ENCODE measurements at places on chromosomes 7 and 10. TPM values are rescaled to one million over a fixed set of nuclear protein-coding genes. Genes with fewer than 3 reads are reported as not detected.

GRCh38 chr10:45589009-45589408 lies 83.6 kb downstream of the ZFAND4 start:
- no peaks in the 10 kb centered on the region for H3K4me1 ChIP-seq
- H3K4me3 ChIP-seq = no peak overlapping the region
- no peak for DNase-seq
- no peaks in the 10 kb centered on the region for H3K36me3 ChIP-seq

The HTRA1 gene
- 153 TPM for total RNA-seq

The FXYD4 gene
- total RNA-seq = not detected

- peaks cover 5% of the 10 kb centered on the region for H3K4me1 ChIP-seq
- no peaks in the 10 kb centered on the region for H3K27me3 ChIP-seq
- H3K4me3 ChIP-seq = no peak overlapping the region
- DNase-seq = no peak
Observed at GRCh38 chr10:14659626-14660196, 115.0 kb downstream of the FAM107B start.

GRCh38 chr7:5234852-5235831 lies 45.1 kb downstream of the WIPI2 start:
- no peaks in the 10 kb centered on the region for H3K36me3 ChIP-seq
- no peaks in the 10 kb centered on the region for H3K4me1 ChIP-seq
- H3K4me3 ChIP-seq = no peak overlapping the region
- H3K27ac ChIP-seq = no peak overlapping the region
- H3K27me3 ChIP-seq = no peaks in the 10 kb centered on the region

GRCh38 chr7:94146408-94146807 lies 142.3 kb upstream of the BET1 start:
- no peak overlapping the region for H3K4me3 ChIP-seq
- H3K36me3 ChIP-seq = no peaks in the 10 kb centered on the region
- no peaks in the 10 kb centered on the region for H3K27me3 ChIP-seq
- no peak for DNase-seq
- H3K27ac ChIP-seq = no peak overlapping the region

DNA sequence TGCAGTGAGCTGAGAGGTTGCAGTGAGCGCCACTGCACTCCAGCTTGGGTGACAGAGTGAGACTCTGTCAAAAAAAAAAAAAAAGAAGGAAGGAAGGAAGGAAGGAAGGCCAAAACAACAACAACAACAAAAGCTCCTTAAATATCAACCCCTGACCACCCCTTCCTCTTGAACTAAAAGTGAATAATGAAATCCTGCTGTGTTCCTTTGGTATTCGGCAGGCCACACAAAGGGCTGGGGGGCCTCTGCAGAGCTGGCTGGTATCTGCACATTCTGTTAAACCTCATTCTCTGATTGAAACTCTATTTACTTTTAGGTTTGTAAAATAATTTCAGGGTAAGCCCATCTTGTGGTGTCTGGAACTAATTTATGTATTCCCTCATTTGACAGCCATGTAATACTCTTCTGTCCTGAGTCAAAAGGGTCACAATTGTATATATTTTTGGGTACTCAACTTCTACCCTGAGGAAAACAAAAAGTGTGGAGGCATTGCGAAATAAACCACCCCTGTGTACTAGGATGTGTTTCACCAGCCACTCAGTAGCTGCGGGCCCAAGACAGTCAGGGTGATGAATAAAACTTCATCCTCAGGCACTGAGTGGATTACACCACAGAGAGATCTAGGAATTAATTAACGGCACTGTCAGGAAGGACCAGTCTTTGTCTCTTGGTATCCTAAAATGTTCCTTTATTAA lies 446.4 kb upstream of the PFKP start:
- no peak overlapping the region for H3K27ac ChIP-seq
- no peak overlapping the region for H3K4me3 ChIP-seq

- H3K27me3 ChIP-seq = no peaks in the 10 kb centered on the region
- DNase-seq = peak; percentile 29
- peak overlapping the region; percentile 52 for H3K4me3 ChIP-seq
- H3K27ac ChIP-seq = peak overlapping the region; percentile 84
Observed at GRCh38 chr7:92835261-92835850, 1.0 kb downstream of the CDK6 start.

GRCh38 chr7:119720541-119720940 lies 552.4 kb upstream of the KCND2 start:
- no peaks in the 10 kb centered on the region for H3K27me3 ChIP-seq
- no peaks in the 10 kb centered on the region for H3K36me3 ChIP-seq
- DNase-seq = no peak
- no peak overlapping the region for H3K4me3 ChIP-seq
- H3K4me1 ChIP-seq = no peaks in the 10 kb centered on the region
- no peak overlapping the region for H3K27ac ChIP-seq

DNA sequence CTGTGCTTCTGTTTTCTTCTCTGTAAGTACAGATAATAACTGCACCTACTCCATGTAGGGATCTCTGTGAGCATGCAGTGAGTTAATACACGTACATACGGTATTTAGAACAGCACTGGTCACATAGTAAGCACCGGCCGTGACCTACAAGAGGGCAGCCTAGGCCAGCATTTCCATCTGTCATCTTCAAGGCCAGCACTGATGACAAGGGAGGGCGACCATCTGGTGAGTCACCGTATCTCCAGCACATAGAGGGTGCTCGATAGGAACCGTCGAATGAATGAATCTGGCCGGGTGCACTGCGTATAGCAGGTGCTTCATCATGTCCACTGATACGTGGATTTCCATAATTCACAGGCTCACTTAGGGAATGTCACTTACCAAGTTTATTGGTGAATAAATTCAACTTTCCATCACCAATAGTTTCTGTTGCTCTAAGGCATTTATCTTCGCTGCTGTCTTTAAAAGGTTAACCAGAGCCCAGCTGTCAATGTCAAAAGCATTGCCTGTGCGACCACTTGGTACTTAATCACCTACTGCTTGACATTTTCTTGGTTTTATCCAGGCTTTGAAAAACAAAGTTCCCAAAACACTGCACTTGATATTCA lies 8.3 kb downstream of the NOD1 start:
- no peak for DNase-seq
- peaks cover 13% of the 10 kb centered on the region for H3K4me1 ChIP-seq
- H3K27me3 ChIP-seq = no peaks in the 10 kb centered on the region
- peak overlapping the region; percentile 85 for H3K27ac ChIP-seq
- H3K4me3 ChIP-seq = peak overlapping the region; percentile 12

GRCh38 chr10:101238732-101239105 lies 9.5 kb upstream of the LBX1 start:
- no peak for DNase-seq
- H3K27ac ChIP-seq = no peak overlapping the region
- H3K4me1 ChIP-seq = peaks cover 6% of the 10 kb centered on the region
- H3K27me3 ChIP-seq = peaks cover 28% of the 10 kb centered on the region
- no peaks in the 10 kb centered on the region for H3K36me3 ChIP-seq

- DNase-seq = no peak
- peaks cover 8% of the 10 kb centered on the region for H3K4me1 ChIP-seq
- no peak overlapping the region for H3K4me3 ChIP-seq
- no peak overlapping the region for H3K27ac ChIP-seq
- no peaks in the 10 kb centered on the region for H3K36me3 ChIP-seq
- H3K27me3 ChIP-seq = no peaks in the 10 kb centered on the region
Observed at GRCh38 chr10:1734288-1734687, 3.0 kb downstream of the ADARB2 start.

The NXPH1 gene
- 0.28 TPM for total RNA-seq

DNA sequence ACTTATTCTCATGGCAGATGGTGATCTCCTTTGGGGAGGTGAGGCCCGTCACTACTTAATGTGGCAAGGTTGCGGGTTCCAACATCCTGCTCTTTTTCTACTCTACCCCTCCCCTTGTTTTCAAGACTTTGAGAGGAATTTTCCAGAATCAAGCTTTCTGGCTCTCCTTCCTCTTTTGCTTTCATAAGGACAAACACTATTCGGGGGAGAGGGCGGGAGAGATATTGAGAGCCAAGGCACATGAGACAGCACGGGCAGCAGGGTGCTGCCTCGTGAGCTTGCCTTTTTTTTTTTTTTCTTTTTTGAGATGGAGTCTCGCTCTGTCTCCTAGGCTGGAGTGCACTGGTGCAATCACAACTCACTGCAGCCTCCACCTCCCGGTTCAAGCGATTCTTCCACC lies 6.9 kb upstream of the PFKFB3 start:
- DNase-seq = peak; percentile 51
- peak overlapping the region; percentile 81 for H3K27ac ChIP-seq
- H3K27me3 ChIP-seq = no peaks in the 10 kb centered on the region

The XRCC2 gene
- total RNA-seq = 8.7 TPM

GRCh38 chr7:81527651-81528050 lies 242.2 kb downstream of the HGF start:
- DNase-seq = no peak
- no peaks in the 10 kb centered on the region for H3K36me3 ChIP-seq
- no peaks in the 10 kb centered on the region for H3K27me3 ChIP-seq
- H3K4me3 ChIP-seq = no peak overlapping the region

The RAB19 gene
- total RNA-seq = not detected

- H3K27ac ChIP-seq = peak overlapping the region; percentile 9
- no peaks in the 10 kb centered on the region for H3K36me3 ChIP-seq
- peaks cover 14% of the 10 kb centered on the region for H3K4me1 ChIP-seq
- no peak for DNase-seq
Observed at GRCh38 chr7:17558135-17558534, 259.7 kb downstream of the AHR start.

DNA sequence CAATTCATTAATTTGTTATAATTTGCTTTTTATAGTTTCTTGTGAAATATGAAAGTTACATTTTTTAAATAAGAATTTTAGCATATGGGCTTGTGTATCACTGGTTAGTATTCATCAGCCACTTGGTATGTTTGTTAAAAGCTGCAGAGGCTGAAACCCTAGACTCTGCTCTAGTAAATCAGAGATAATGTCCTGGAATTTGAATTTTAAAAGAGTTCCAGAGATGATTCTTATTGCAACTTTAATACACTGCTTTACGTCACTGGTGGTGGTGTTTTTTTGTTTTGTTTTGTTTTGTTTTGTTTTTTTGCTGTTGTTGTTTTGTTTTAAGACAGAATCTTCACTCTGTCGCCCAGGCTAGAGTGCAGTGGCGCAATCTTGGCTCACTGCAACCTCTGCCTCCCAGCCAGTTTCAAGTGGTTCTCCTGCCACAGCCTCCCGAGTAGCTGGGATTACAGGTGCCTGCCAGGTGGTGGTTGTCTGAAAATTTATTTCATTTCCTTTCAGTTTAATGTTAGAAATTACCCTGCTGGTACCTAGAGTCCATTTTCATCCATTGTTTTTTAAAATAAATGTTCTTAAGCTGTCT lies 43.8 kb downstream of the PTPN12 start:
- no peaks in the 10 kb centered on the region for H3K27me3 ChIP-seq
- no peak overlapping the region for H3K4me3 ChIP-seq
- H3K27ac ChIP-seq = no peak overlapping the region
- DNase-seq = no peak
- H3K36me3 ChIP-seq = no peaks in the 10 kb centered on the region

GRCh38 chr10:128542659-128543058 lies 416.4 kb upstream of the MKI67 start:
- H3K27me3 ChIP-seq = peaks cover 4% of the 10 kb centered on the region
- no peaks in the 10 kb centered on the region for H3K36me3 ChIP-seq
- H3K4me1 ChIP-seq = no peaks in the 10 kb centered on the region

GRCh38 chr7:27922907-27923641 lies 183.1 kb downstream of the TAX1BP1 start:
- DNase-seq = no peak
- no peak overlapping the region for H3K27ac ChIP-seq
- H3K4me3 ChIP-seq = no peak overlapping the region
- H3K36me3 ChIP-seq = no peaks in the 10 kb centered on the region
- no peaks in the 10 kb centered on the region for H3K27me3 ChIP-seq

The HOXA7 gene
- total RNA-seq = 9.1 TPM

The FAM221A gene
- total RNA-seq = 4.7 TPM

DNA sequence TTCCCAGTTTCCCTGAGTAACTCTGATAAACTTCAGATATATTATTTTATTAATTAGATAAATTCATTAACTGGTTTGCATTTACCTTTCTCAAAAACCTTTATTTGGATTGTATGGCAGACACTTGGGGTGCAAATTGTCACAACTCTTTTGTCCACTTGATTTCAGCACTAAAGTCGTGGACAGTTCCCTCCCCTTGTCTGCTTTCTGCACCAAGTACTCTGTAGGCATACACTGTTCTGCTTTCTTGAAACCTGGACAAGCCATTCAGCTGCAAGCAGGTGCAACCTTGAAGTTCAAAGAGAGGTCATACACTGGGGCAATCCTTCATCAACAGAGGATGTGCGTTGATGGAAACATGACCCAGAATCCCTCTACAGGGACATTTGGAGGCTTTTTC lies 162.9 kb downstream of the ARL5B start:
- no peaks in the 10 kb centered on the region for H3K4me1 ChIP-seq
- no peak for DNase-seq
- no peaks in the 10 kb centered on the region for H3K27me3 ChIP-seq
- no peaks in the 10 kb centered on the region for H3K36me3 ChIP-seq

DNA sequence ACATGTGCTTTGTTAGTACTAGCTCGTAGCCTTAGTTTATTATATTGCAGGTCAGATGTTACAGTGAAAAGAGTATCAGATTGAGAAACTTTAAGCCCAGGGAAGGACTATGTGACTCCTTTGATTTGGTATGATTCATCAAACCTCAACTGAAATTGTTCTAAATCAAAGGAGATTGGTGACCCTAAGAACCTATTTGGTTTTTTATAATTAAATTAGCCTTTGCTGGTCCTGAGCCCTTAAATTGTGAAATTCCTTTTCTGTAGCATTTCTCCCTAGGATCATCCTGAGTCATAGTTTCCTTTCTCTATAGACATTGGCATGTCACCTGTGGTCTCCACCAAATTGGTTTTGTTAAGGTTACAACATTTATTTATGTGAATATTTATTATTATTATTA lies 89.7 kb downstream of the POLR1F start:
- no peak for DNase-seq
- no peaks in the 10 kb centered on the region for H3K4me1 ChIP-seq
- H3K36me3 ChIP-seq = no peaks in the 10 kb centered on the region
- H3K27ac ChIP-seq = no peak overlapping the region
- H3K4me3 ChIP-seq = no peak overlapping the region

DNA sequence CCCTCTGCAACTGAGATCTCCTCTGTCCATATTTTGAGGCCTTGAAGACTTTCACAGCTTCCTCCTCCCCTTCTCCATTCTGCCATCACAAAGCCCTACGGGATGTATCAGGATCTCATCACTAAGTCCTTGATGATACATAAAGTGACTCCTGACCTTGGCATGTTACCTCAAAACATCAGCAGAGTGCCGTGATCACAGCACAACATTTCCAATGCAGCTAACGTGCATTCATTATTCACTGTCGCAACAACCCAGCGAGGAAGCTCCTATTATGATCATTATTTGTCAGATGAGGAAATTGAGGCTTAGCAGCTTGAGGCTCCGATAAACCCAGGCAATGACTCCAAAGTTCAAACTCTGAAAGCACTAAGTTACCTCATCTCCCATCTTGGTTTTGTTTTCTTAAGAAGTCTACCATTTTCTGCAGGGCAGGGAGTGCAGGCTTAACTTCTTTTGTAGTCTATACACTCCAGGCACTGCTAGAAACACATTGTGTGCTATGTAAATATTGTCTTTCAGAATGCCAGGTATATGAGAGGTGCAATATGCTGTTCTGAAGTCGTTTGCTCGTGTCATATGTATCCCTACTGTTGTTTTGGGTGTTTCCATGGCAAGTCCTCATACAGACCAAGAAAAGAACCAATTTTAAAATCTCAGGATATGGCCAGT lies 80.6 kb upstream of the C1QL3 start:
- H3K27me3 ChIP-seq = no peaks in the 10 kb centered on the region
- no peaks in the 10 kb centered on the region for H3K4me1 ChIP-seq
- H3K27ac ChIP-seq = no peak overlapping the region

The DBF4 gene
- total RNA-seq = 27.7 TPM

The EPO gene
- not detected for total RNA-seq

- H3K27me3 ChIP-seq = no peaks in the 10 kb centered on the region
- no peaks in the 10 kb centered on the region for H3K36me3 ChIP-seq
- no peak overlapping the region for H3K27ac ChIP-seq
- no peaks in the 10 kb centered on the region for H3K4me1 ChIP-seq
- no peak overlapping the region for H3K4me3 ChIP-seq
Observed at GRCh38 chr10:24849501-24850299, 102.7 kb downstream of the PRTFDC1 start.

Data from uterus (tissue), 4 donors.